ENCODE measurements at places on chromosomes 1 and 21.

DNA sequence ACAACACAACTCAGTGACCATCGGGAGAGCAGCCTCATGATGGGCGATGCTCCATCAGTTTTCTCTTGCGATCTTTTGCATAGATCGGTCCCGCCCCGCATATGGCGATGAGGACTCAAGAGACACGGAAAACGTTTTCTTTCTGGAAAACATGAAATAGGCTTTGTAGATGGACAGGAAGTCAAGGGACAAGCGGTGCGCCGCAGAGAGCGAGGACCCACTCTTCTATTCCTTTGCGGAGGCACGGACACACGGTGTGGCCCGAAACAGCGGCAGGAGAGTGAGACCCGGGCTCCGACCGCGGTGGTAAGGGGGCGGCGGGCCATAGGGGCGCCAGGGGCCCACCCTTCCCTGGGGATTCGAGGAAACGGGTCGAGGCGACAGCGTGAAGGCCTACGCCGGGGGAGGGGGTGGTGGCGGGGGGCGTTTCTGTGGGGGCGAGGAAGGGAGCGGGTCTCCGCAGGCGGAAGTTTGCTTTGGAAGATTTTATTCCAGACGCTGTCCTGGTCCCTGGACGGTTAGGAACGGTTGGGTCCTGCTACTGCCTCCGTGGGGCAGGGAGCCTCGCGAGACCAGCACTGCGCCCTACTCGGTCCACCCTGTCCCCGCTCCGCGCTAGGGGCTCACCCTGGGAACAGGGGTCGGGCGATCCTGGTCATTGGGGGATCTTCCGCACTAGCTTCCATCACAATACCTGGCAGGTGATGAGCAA, 796 bp upstream of the TDRKH start:
- DNase-seq = no peak

GRCh38 chr1:38875811-38876210, 2.7 kb upstream of the MYCBP start:
- DNase-seq = no peak

- DNase-seq = no peak
Measured at GRCh38 chr1:23558872-23559135, 497 bp downstream of the ID3 start.

GRCh38 chr1:43232074-43232473, 37.7 kb upstream of the TMEM125 start:
- DNase-seq = no peak

DNA sequence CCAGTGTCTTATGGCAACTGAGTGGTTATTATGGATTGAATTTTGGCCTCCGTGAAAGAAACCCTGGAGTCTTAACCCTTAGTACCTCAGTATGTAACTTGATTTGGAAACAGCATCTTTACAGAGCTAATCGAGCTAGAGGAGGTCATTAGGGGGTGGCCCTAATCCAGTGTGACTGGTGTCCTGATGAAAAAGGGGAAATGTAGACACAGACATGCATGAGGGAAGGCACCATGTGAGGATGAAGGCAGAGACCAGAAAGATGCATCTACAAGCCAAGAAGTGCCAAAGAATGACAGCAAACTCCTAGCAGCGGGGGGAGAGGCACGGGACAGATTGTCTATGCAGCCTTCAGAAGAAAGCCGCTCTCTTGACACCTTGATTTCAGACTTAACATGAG, 14.7 kb downstream of the DOP1B start:
- DNase-seq = no peak

DNA sequence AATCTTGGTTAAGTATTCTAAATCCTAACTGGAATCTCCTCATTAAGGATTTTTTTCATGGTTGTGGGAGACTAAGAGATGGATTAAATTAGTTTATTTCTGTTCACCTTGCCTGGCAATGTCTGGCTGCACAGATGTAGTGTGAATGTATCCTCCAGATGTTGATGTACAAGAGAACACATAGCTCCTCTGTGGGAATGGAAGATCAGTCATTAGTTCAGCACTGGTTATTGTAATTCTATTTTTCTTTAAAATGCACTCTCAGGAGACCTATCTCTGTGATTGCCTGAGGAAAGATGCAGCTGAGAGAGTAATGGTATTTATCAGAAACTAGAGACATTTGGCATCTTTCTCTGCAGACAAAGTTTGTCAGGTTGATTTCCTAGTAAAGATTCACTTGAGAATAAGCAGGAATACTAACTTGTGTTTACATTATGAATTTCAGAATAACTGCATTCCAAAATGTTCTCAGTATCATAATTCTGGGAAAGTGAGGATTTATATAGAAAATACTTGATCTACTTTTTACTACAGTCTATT, 178.6 kb downstream of the GIPC2 start:
- DNase-seq = no peak

GRCh38 chr1:242828828-242829227, 304.3 kb upstream of the PLD5 start:
- DNase-seq = no peak

GRCh38 chr1:28896609-28896986, 17.8 kb upstream of the EPB41 start:
- no peak for DNase-seq

DNA sequence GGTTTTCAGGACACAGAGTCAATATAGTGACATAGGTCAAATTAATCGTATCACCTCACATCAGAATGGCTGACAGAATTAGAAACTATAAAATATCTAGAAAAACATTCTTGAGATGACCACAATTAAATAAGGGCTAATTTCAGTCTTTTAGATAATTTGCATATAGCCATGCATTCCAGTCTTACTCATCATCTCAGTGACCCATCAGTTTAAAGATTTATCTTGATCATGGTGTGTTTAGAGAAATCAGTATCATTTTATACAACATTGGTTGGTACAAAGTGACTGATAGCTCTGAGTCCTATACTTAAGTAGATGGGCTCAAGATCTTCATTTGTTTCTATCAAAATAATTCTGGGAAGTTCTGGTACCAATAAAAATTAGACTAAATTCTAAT, 262.3 kb upstream of the SNX7 start:
- DNase-seq = no peak

DNA sequence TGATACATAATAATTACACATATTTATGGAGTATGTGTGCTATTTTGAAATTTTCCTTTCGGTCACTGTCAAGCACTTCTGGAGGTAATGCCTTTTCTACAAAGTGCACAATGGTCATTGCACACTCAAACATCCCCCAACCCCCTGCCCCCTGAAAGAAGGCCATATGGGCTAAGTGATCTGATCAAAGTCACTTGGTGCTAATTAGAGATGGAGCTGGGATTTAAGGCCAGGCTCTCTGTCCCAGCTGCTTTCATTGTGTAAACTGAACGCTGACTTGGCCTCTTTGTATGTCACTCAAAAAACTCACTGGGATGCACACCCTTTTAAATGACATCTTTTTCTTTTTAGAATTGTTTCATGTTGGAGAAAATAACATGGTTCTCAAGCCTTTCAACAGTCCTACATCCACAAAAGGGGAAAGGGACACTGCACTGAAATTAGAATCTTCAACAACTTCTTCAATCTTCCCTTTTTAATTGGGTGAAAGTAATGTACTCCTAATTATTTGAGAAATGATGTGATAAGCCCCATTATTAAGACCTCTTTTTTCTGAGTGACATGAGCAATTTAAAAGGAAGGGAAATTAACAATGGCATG, 149.2 kb downstream of the ST6GALNAC5 start:
- DNase-seq = no peak

DNA sequence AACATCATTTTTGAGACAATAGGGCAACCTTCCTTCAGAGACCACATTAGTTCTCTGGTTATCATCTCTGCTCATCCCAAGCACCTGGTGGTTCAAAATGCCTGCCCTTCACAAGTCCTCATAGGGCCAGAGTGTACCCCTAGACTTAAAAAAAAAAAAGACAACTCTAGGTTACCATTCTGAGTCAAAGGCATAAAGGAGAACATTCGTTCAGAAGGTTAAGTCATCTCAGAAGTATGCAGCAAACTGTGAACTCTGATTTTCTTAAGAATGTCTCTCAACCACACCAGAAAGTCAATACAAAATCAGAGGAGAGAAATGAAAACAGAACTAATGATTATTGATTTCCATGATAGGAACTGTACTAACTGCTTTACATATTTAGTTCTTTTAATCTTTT, 9.2 kb upstream of the BEND5 start:
- no peak for DNase-seq

DNA sequence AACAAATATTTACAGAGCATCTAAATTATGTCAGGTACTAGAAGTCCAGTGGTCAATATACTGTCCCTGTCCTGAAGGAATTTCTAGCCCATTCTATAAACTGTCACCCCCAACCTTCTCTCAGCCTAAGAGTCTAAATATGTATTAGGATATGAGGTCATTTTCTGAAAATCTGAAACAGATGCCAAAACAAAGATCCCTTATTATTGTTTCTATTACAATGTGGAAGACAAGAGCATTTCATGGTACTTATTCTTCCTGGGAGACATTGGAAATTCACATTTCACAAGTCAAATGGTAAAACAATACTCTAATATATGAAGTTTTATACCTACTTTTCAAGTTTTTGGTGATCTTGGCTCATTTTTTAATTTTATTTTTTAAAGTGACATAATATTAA, 2.6 kb downstream of the CLCA1 start:
- DNase-seq = no peak

GRCh38 chr1:119347858-119348257, 20.7 kb upstream of the HAO2 start:
- DNase-seq = no peak

GRCh38 chr1:43251024-43251423, 18.8 kb upstream of the TMEM125 start:
- no peak for DNase-seq

DNA sequence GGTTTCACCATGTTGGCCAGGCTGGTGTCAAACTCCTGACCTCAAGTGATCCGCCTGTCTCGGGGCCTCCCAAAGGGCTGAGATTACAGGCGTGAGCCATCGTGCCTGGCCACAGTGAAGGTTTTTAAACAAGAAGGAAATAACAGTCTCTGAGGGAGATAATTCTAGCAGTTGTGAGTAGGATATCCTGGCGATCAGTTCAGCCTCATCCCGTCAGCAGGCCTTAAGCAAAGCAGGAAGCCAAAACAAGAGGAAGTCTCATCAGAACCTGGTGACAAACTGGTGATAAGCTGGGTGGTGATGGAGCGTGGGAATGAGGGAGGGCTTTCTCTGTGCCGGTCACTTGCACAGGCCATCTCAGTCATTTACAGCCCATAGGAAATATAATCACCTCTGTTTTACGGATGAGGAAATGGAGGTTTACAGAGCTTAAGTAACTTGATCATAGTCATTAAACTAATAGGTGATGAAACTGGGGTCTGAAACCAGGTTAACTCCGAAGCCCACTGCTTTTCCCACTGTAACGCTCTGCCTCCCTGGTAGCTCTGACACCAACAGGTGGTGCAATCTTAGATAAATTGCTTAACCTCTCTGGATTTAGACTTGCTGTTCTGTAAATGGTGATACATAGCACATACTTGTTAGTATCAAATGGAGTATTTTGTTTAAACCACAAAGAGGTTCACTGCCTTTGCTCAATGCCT, 40.8 kb upstream of the A3GALT2 start:
- DNase-seq = no peak

GRCh38 chr1:161726473-161727255, 5.3 kb downstream of the FCRLB start:
- no peak for DNase-seq

DNA sequence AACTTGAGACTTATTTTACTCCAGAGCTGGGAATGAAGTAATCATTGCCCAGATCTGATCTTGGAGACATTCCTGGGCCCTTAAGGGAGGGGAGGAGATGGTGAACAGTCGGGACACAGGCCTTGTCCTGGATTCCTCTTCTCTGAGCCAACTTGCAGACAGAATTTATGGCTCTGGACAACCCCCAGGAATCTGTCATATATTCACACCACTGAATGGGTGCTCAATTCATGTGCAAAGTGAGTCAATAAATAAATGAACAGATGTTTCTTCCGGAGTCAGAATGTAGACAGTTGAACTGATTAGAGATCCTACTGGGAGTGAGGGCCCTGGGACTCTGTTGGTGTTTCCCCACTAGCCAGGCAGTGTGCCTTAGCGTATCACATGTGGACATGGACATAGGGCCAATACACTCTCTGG, 2.6 kb downstream of the TUFT1 start:
- DNase-seq = peak; percentile 79

DNA sequence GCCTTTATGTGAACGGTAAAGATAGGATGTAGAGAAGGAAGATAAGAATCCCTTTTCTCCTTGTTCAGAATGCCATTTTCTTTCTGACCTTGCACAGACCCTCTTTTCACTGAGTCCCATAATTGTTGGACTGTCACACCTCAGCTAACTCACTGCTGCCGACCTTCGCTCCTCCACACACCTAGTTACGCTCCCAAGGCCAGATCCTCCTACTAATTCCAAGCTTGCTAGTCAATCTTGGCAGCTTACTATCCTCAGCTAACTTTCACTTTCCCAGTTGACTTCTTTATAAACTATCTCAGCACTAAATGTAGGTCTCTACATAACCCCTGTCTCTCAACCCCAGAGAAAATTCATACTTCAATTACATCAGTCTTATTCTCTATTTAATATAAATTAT, 471.8 kb upstream of the PRMT6 start:
- DNase-seq = no peak

DNA sequence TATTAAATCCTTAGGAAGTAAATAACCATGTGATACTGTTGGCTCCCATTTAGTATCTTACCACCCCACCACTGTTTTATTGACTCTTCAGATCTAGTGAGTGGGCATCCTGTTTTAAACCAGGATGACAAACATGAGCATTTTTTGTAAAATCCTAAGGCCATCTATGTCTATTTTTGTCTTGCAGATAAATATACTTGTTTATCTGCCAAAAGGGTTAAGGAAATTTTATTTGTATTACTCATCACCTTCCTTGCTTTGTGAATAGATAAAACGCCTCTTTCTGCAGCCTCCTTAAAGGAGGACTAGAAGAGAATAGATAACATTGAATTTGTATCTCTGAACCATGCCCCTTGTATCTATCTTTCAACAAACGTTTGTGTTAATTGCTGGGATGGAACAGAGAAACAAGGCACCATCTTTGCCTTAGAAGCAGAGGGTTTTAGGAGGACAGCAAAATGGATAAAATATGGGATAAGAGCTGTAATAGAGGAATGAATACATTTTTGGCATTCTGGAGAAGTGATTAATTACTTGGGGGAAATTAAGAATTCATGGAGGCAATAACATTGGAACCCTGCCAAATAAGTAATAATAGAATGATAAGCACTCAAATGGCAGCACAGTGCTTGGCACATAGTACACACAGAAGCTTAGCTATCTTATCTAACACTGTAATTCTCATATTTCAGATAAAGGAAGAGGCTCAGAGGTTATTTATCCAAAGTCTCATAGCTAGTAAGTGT, 14.7 kb downstream of the YTHDF2 start:
- no peak for DNase-seq

DNA sequence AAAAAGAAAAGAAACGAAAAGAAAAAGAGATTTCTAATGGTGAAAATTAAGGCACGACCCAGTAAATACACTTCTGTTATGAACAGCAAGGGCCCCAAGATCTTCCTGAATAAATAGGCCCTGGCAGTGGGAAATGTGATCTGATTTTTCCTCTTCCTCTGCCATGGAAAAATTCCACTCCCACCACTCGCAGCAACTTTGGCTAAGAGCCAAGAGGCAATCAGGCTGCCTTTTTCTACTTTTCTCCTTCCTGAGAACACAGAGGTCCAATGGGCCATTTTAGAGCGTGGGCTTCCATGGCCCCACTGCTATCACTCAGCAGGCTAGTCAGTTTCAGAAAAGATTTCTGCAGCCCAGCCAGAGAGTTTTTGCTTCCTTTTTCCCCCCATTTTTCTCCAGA, 33.7 kb upstream of the AK4 start:
- no peak for DNase-seq

Data from AG04449 (cell line).